ENCODE measurements at places on chromosomes 11 and 22. TPM values are rescaled to one million over a fixed set of nuclear protein-coding genes. Genes with fewer than 3 reads are reported as not detected.

IFITM1 gene
- 11.5 TPM for total RNA-seq

CHRDL2 gene
- total RNA-seq, result not detected

GPR83 gene
- 4.4 TPM for total RNA-seq

DRD4 gene
- total RNA-seq, result not detected

NXPE1 gene
- not detected for total RNA-seq

SLC22A8 gene
- 1.2 TPM for total RNA-seq

SLC22A12 gene
- total RNA-seq, result not detected

PICK1 gene
- total RNA-seq, result 39.2 TPM

RTN4R gene
- 12.5 TPM for total RNA-seq

CENPM gene
- total RNA-seq, result 8.1 TPM

NRIP3 gene
- 49.1 TPM for total RNA-seq

VEGFB gene
- 50.7 TPM for total RNA-seq

OR52H1 gene
- 0.69 TPM for total RNA-seq
